Left lung (tissue), 14 donors: ENCODE measurements at places on chromosomes 5 and 9. TPM values are rescaled to one million over a fixed set of nuclear protein-coding genes. Genes with fewer than 3 reads are reported as not detected.

GRCh38 chr5:150613991-150614660 is 26.3 kb upstream of the SYNPO start:
- DNase-seq = no peak

DNA sequence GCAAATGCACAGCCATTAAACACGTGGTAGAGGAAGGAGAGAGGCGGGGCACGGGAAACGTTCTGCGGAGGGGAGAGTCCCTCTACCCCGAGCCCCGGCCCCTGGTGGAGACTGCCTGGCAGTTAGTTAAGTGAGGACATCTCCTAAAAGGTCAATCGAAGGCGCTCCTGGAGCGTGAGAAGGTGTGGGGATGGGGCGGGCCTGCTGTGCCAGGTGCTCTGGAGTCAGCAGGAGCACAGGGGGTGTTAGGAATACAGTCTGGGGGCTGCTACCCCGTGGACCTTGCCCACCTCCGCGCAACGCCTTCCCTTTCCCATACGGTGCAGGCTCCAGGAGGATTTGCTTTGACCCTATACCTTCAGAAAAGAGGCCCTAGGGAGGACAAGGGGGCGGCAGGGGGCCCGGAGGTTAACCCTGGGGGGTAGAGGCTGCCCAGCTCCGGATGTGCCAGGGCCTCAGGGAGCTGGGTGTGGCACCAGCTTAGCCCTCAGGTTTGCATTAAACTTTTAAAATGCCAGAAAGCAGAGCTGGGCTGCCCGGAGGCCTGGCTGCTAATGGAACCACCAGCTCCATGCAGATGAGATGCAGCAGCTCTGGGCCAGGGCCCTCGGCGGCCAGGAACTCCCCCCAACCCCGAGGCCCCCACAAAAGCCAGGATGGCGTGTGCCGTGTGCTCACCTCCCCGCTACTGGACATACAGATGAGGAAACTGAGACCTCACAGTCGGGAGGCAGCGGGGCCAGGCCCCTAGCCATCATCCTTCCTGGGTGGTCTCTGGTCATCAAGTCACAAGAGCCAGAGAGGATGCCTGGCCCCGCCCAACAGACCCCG is 39.2 kb downstream of the NACC2 start:
- peak; percentile 67 for DNase-seq

DNA sequence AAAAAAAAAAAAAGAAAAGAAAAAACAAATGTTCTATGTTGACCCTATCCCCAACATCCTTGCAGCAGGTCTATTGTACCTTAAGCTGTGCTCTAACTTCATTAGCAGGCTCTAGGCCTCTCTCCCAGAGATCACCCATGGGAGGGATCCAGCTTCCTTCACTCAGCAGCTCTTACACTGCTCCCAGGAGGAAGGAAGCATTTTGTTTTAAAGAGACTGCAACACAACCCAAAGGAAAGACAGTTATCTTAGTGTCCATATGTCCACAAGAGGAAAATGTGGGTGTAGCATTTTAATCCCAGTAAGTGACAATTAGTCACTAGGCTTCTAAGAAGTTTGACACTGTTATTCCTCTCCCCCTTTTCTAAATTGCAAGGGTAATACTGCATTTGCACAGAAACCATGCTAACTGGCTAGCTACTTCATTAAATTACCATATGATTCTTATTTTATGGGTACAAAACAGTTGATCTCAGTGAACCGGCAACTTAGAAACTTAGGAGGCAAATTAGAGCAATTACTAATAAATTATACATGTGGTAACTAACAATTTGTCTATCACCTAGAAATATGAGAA is 58.8 kb downstream of the MARCHF3 start:
- no peak for DNase-seq

DNA sequence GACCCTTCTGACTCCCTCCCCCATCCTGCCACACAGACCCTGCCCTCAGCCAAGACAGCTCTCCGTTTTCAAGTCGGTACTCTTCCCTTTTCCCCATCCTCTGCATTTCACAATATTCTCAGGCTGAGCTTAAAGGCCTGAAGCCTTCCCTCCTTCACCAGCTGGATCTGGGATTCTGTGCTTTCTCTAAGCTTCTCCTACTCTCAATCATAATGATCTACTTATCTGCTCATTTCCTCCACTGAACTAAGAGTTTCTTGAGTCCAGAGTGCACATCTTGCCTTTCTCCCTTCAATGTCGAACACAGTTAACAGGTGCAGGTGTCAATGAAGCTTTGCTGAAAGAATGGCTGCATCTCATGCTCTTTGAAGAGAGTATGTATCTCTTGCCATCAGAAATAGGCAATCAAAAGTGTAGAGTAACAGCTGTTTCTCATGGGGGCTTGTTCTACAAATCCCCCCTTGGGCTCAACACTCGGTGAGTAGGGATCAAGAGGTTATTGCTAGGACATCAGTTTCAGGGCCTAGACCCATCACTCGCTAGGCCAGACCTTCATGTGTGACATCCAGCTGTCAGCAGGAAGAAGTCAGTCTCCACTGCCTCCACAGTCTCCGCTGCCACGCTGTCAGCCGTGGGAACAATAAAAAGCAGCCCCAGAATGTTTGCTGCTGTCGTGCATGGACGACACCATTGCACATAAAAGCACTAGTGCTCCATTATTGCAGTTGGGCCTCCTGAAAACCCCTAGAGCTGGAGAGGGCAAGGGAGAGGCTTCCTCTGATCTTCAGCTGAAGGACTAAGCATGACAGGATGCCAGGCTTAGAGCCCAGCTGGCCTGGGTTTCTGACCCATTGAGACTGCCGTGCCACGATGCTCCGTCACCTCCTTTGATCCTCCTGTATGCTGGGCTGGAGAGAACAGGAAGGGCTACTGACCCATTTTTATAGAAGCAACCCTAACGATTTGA is 23.7 kb downstream of the TRAF1 start:
- no peak for DNase-seq

DNA sequence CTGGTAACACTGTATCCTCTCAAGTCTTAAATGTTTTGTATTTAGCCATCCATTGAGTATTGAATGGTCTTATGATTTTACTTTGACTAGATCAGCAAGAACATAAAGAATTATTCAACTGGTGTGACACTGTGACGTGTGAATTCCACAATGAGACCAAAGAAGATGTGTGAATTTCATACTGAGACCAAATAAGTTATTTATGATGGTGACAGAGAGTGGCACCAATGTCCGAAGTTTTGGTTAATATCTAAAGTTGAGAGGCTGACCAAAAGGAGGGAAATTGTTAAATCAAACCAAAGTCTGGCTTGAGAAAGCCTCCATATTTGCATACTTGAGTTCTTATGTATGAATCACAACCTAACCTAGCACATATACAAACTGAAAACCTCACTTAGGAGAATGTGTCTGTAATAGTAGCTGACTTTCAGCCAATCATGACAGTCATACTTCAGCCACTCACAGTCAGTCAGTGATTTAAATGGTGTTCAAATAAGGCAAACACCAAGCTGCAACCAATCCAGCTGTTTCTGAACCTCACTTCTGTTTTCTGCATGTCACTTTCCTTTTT is 31.5 kb upstream of the FAM170A start:
- no peak for DNase-seq

GRCh38 chr9:138007918-138008841 is 130.6 kb downstream of the CACNA1B start:
- no peak for DNase-seq

DNA sequence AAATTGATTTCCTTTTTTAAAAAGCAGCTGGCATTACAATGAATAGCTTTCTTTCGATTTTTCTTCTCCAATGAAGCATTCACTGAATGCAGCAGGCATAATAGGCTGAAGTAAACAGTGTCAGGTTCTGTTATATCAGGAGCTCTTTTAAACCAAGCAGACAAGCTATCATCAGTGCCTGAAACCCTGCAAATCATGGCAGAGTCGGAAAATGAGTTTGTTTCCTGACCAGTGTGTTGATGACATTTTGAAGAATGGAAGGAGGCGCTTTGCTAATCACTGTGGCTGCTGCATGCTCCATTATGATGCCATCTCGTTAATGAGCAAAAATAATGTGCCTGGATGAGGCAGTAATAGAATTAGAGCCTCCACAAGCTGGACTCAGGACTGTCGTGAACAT is 284.5 kb downstream of the ZNF608 start:
- no peak for DNase-seq

DNA sequence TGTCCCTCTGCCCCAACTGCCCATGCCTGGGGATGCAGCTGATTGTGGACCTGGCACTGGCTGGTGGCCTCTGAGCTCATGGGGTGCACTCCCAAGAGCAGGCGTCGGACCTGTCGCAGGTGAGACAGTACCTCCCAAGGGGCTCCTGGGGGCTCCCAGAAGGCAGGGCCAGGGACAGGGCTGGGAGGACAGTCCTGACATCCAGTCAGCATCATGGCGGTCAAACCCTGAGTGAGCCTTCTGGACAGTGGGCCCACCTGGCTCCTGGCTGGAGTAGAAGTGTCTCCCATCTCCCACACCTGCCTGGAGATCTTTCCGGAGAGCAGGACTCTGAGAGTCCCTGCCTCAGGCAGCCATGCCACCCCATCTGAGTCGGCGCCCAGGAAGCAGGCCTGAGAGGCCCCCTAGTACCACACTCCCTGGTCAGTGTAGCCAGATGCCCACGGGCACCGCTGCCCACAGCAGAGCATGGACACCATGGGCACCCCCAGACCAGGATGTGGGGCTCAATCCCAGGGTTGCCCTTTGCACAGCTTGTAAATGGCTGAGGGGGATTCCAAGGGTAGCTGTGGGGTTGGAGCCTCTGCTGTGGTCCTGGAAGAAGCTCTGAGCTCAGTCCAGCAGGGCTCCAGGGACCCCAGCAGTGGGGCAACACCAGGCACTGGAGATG is 6.6 kb downstream of the LCN9 start:
- no peak for DNase-seq

DNA sequence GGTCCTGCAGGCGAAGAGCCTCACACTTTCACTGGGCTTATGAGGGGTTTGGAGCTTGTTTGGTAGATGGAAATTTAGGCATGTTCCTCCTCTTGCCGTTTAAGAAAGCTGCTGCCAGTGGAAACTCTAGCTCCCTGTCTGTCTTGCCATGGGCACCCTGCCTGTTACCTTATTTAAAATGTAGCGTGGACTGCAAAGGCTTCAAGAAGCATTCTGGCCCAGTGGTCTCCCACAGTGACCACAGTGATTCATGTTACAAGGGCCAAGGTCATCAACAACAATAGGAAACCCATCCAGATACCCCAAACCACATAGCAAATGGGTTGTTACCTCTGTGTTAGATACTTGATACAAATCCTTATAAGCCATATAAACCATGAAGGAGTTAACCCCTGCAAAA is 96.6 kb downstream of the DPYSL3 start:
- no peak for DNase-seq

DNA sequence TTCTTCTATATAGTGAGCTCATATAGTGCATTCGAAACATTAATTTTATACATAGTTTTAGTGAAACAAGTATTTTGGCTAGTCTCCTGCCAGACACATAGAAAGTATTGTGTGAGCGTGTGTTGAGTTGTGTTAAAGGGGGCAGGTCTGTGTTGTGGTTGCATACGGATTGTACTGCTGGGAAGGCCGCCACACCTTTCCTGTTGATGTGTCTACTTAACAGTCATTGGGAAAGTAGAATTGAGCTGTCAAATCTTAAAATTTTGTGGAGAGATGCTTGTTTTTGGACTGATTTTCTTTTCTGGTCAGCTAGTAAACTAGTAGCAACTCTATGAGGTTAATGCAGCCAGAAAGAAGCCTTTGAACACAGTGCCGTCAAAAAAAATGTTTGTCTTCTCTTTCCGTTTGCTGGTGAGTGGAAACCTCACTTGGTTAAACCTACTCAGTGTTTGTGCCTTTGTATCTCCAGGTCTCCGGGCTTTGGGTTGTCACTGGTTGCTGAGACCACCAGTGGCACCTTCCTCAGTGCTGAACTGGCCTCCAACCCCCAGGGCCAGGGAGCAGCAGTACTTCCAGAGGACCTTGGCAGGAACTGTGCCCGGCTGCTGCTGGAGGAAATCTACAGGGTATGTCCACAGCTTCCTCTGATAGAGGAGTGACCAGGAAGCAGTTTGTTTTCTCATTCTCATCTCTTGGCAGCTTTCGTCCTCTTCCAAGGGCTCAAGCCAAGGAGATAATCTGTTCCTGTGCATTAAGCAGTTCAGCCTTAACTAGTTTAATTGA is 51.5 kb downstream of the RCL1 start:
- no peak for DNase-seq

- peak; percentile 95 for DNase-seq
These were observed 51.7 kb upstream of the SEMA6A start for GRCh38 chr5:116626272-116626723.

NR2F1-AS1 gene
- 18.3 TPM for total RNA-seq

UGCG gene
- total RNA-seq = 29.0 TPM

TRIM7 gene
- 4.3 TPM for total RNA-seq

SPACA9 gene
- 6.9 TPM for total RNA-seq

C5orf52 gene
- not detected for total RNA-seq

FNBP1 gene
- 51.8 TPM for total RNA-seq
